ENCODE measurements at places on chromosomes 13 and 19. TPM values are rescaled to one million over a fixed set of nuclear protein-coding genes. Genes with fewer than 3 reads are reported as not detected.

Gene ZNF441
- total RNA-seq, result 0.02 TPM

Gene CYP4F12
- 2.4 TPM for total RNA-seq

Gene NOVA2
- total RNA-seq, result 0.90 TPM

Gene PRR12
- 35.7 TPM for total RNA-seq

Gene ZNF471
- total RNA-seq, result 0.03 TPM

Gene FRY
- total RNA-seq, result 0.09 TPM

Gene SULT2A1
- total RNA-seq, result not detected

Gene FXYD7
- 0.17 TPM for total RNA-seq

Gene PRTN3
- total RNA-seq, result 0.18 TPM

Gene FSD1
- total RNA-seq, result 7.8 TPM

Gene PRRG2
- 1.3 TPM for total RNA-seq

Gene SOX21
- total RNA-seq, result 0.51 TPM

Gene ECSIT
- total RNA-seq, result 31.4 TPM

Gene FLT3LG
- total RNA-seq, result 1.4 TPM

Gene ZNF525
- total RNA-seq, result 0.25 TPM

Gene ZSWIM9
- total RNA-seq, result 7.2 TPM

Gene NRTN
- 1.4 TPM for total RNA-seq

Gene SULT2B1
- total RNA-seq, result 12.0 TPM

Gene GFY
- 0.16 TPM for total RNA-seq

Gene ZNF541
- not detected for total RNA-seq

Gene ZNF540
- not detected for total RNA-seq

Gene RXFP2
- not detected for total RNA-seq

Gene UBE2L5
- total RNA-seq, result not detected
